Activated CD8-positive, alpha-beta memory T cell treated with anti-CD3 and anti-CD28 coated beads for 1 hour (primary cell): ENCODE measurements at places on chromosomes 16 and 17.

GRCh38 chr17:42485680-42486079 is 27.0 kb downstream of the ATP6V0A1 start:
- DNase-seq = no peak

DNA sequence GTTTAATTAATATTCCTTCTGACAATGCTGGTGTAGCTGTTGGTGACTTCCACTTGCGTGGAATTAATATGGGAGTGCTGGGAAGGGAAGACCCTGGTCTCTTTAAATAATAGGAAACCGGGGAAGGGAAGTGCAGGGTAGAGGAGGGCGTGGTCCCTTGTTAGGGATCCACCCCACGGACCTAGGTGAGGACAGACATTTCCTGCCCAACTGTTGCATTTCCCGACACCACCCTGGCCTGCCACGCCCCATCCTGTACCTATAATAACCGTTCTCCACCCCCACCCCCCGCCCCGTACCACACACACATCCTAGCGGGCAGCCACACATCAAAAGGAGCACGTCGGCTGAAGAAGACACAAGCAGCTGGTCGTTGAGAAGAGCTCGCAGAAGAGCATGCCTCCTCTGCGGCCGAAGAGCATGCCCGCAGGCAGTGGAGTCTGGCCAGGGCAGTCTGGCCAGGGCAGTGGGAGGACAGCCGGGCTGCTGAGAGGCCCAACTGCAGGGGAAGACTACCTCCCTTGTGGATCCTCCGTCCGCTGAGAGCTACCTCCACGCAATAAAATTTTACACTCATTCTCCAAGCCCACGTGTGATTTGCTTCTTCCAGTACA is 36.8 kb upstream of the MMD start:
- no peak for DNase-seq

GRCh38 chr16:86977076-86977676 is 340.0 kb downstream of the C16orf95 start:
- DNase-seq = no peak

DNA sequence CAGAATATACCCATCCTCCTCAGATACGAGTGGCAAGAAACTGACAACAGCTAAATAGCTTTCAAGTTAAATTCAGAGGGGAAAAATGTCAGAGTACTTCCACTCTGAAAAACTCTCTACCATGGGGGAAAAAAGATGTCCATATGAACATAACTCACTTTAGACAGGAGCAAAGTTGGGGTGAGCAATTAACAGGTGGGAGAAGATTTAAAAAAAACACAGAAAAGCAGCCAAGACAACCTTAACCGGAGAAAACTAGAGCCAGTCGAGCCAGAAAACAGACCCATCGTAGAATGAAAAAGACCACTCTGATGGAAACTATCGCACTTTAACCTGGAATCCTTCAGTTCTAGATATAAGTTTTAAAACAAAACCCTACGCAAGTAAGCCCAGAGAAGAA is 833 bp downstream of the TERF2 start:
- no peak for DNase-seq

- DNase-seq = peak; percentile 62
Observed at GRCh38 chr17:7014995-7015958, 2.9 kb downstream of the RNASEK start.

DNA sequence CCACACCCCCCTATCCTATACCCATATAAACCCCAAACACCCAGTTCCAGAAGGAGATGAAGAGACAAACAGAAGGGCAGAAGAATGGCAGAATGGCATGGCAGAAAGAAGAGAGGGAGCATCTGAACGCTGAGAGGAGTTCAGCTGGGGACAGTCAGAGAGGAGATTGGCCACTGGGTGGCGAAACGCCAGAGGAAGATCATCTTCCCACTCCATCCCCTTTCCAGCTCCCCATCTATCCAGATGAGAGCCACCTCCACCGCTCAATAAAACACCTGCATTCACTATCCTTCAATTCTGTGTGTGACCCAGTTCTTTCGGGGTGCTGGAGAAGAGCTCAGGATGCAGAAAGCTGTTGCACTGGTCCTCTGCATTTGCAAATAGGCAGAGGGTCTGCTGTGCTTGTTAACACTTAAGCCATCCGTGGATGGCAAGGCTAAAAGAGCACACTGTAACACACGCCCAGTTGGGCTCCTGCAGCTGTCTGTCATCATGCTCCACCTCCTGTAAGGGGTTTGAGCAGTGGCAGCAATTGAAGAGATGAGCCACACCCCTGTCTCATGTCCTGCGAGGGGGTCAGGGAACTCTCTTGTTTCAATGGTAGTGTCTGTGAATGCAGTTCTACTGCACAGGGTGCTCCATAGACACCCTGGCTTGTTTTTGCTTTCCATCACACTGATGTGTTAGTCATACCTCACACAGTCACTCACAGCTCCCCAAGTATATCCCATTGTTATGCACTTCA is 1034.8 kb upstream of the RBFOX1 start:
- DNase-seq = no peak

- no peak for DNase-seq
Observed at GRCh38 chr17:39484178-39484577, 22.9 kb downstream of the CDK12 start.

- no peak for DNase-seq
Observed at GRCh38 chr17:76063875-76064546, 8.3 kb downstream of the SRP68 start.

DNA sequence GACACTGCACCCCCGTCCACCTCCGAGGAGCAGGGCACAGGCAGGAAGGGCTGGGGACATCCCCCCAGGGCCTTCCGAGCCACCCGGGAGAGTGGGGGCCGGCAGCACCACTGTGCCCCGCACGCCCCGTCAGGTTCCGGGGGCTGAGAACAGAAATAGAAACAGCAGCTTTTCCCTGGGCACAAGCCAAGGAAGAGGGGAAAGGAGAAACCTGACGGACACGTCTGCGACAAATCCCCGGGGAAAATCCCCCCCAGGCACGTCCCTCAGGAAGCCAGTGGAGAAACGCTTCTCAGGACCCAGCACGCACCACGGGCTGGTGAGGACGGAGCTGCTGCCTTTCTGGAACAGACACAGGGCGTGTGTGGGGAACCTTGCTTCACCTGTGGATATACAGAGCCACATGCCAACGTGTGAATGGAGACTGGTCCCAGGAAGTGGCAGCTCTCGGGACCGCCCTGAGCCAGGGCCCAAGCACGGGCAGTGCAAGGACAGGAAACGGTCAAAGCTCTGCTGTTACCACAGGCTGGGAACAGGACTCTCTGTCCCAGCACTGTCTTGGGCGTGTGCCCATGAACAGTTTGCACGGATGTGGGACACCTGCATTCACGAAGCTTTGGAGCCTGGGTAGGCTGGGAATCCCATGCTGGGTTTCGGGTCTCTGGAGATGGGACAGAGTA is 1.2 kb upstream of the TMEM204 start:
- DNase-seq = no peak

DNA sequence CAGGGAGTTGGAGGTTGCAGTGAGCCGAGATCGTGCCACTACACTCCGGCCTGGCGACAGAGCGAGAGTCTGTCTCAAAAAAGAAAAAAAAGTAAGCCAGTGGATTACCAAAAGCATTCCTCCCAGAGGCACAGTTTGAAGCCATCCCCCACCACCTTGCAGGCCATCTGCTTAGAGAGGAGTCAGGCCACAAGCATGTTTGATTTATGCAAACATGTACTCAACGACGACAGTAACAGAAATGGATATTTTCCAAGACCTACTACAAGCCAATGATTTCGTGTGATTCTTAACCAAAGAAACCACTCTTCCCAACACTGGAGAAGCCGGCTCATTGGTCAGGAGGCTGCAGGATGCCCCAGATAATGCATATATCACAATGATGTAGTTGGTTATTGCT is 34.8 kb downstream of the MYH13 start:
- DNase-seq = no peak

DNA sequence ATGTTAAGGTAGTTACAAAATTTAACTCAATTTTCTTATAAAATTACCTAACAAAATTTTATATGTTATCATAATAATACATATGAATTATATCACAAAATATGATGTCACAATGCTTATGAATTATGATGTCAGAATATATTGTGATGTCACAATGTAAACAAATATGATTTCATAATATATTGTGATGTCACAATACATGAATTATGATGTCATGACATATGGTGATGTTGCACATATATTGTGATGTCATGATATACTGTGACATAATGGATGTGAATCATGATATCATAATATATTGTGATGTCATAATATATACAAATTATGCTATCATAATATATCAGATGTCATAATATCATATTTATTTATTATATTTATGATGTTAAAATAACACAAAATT is 1879.9 kb downstream of the TP53TG3F start:
- no peak for DNase-seq
